ENCODE measurements at places on chromosomes 4 and X.

DNA sequence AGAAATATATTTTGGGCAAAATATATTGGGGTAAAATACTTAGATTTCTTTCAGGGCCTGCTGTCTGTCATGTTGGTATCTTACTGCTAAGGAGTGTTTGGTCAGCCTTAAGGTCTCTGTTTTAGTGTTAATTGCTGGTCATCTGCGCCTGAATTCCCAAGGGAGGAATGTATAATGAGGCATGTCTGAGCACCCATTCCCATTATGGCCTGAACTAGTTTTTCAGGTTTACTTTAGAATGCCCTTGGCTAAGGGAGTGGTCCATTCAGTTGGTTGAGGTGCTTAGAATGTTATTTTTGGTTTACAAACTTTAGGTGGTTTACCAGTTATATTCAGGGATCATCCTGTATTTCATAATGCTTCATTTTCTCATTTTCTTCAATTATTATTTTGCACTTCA, 125.9 kb downstream of the CFAP299 start:
- DNase-seq = no peak

GRCh38 chr4:186854256-186854655, 130.6 kb upstream of the FAT1 start:
- no peak for DNase-seq

DNA sequence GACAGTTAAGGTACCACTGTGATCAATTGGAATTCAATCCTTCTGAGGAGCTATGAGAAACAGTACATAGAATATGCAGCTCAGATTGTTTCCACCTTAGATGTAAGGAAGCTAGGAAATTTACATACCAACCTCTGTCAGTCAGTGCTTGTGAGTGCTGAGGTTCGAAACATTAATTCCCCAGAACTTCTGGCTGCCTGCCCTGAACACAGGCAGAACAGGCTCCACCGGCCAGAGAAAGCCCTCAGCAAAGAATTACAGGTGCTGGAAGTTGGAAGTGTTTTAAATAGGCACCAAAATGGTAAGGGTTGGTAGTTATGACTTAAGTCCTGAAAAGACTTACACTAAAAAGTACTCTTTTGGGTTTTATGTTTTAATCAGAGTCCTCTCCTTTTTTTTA, 651.8 kb downstream of the C4orf33 start:
- peak; percentile 3 for DNase-seq

DNA sequence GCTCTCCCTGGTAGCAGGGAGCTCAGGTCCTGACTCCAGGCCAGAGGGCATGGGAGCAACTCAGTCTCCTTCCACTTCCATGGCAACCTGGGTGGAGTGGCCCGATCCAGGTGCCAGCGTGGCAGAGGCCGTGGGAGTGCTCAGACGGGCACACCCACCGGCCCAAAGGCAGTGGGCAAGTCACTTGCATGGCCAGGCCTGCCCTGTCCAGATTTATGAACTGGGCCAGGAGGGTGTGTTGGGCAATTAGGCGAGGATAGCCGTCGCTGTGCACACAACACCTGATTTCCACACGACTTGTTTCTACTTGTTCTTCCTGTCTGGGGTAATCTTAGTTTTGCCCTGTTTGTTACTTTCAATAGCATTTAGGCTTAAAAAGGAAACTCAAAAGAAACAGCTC, 55.5 kb upstream of the NYX start:
- DNase-seq = no peak

- DNase-seq = no peak
Measured at GRCh38 chrX:30659421-30659820, 6.2 kb downstream of the GK start.

GRCh38 chr4:86184901-86185285, 175.0 kb downstream of the MAPK10 start:
- DNase-seq = no peak

Measured in astrocyte of the hippocampus (primary cell).